ENCODE measurements at places on chromosomes 13 and 19.

- DNase-seq = no peak
Observed at GRCh38 chr19:28882818-28883217, 330.1 kb downstream of the UQCRFS1 start.

- no peak for DNase-seq
Observed at GRCh38 chr13:31826521-31826920, 87.2 kb downstream of the RXFP2 start.

- no peak for DNase-seq
Observed at GRCh38 chr13:66003558-66003957, 1226.6 kb downstream of the PCDH9 start.

- no peak for DNase-seq
Observed at GRCh38 chr13:111620166-111620565, 299.7 kb downstream of the TEX29 start.

- peak; percentile 44 for DNase-seq
Observed at GRCh38 chr19:4519521-4520277, 1.4 kb upstream of the PLIN4 start.
